Inflammatory macrophage treated with lipopolysaccharide for 1 hour (primary cell): ENCODE measurements at places on chromosomes 6 and 20.

GRCh38 chr20:63284083-63284440 lies 8.9 kb upstream of the COL20A1 start:
- DNase-seq, result no peak

DNA sequence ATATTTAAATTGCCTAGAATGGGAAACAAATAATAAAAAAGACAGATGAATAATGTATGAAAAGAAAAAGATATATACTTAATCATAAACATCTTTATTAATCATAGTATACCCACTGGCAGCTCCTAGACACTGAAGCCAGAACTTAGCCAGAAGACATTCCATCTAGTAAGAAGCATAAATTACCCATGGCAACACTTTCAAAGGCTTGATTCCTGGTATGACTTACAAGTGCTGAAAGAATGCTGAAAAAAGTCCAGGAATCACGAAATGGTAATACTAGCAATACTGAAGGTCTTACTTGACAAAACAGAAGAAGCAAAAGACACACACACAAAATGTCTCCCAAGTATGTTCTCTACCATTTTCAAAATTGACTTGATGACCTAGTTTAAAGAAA lies 38.0 kb downstream of the RWDD2A start:
- no peak for DNase-seq

- DNase-seq, result no peak
These were observed 136.3 kb downstream of the TFAP2C start for GRCh38 chr20:56765172-56766073.

DNA sequence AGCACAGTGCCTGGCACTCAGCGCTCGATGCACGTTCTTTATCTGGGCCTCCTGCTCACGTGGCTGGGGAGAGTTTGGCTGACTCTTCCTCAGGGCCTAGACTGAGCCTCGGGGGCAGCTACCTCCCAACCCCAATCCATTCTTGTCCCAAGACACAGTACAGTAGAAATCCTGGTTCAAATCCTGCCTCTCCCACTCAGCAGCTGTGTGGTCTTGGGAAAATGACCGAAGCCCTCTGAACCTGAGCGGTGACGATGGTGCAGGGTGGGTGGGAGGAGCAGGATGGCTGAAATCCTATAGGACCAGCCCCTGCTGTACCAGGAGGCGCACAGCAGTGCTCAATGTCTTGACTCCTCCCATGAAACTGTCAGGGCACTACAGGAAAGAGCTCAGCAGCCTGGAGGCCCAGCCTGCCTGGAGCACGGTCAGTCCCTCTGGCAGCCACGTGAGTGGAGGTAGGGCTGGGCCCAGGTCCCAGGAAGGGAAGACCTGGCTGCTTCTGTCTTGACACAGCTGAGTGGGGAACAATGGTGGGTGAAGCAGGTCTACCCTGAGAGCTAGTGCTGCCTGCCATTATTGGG lies 31.5 kb downstream of the PDRG1 start:
- DNase-seq, result no peak

DNA sequence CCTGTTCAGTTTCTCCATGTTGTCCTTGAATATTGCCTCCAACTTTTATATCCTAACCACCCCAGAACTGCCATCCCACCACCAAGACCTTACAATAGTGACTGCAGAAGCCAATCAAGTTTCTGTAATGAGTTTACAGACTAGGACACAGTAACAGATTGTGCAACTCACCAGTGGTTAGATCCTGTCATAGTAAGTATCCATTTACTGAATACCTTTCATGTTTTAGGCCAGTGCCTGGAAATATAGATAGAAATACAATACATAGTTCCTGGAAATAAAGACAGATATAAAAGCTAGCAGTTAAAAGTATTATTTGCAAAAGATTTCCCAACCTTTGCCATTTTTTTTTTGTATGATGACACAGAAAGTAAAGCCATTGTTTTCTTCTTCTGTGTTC lies 471.8 kb upstream of the BTBD3 start:
- DNase-seq, result no peak

DNA sequence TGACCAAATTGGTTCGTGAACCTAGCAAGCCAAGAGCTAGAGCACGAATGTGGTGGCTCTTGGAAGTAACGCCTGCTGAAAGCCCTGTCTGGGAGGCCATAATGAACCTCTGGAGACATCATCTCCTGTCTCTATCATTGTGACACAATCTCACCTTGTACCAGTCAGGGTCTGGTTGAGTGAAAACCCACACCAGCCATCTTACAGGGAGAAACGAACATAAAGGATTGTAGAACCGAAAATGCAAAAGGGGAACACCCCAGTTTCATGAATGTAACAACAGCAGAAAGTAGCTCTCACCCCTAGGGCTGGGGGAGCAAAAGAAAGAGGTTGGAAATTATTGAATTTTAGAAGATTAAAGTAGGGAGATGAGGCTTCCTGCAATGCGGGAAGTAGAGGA lies 50.9 kb upstream of the TAB2 start:
- DNase-seq, result no peak

DNA sequence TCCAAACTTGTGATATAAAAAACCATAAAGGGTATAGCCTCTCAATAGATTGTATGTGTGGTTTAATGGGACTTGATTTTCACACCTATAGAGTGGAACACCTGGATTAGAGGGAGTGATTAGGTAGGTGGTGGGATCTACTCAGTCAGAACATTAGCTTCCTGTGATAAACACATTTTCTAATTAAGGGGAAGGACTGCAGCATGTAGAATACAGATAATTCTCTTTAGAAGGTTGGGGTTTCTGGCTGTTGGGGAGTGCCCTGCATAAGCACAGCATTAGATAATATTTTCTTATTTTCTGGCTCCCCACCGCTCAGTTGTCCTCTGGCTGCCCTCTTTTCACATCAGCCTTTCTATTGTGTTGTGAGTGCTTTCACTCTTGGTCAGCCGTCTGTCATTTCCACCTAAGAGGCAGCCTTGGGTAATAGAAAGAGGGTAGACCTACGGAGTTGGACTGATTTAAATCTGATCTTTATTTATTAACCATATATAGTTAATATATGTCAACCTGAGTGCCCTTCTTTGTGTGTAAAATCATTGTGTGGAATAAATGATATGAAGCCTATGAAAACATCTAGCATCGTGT lies 8.0 kb downstream of the CSE1L start:
- no peak for DNase-seq

DNA sequence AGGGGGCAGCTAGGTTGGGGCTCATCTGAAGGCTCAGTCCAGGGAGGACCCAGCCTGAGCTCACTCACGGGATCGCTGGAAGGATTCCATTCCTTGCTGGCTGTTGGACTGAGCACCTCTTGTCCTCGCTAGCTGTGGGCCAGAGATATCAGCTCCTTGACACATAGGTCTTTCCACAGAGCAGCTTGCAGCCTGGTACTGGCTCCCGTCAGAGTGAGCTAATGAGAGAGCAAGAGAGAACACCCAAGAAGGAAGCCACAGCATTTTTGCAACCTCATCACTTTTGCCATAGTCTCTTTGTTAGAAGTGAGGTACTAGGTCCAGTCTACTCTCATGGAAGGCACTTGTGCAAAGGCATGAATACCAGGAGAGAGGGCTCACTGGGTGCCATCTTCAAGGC lies 179.9 kb downstream of the CDC5L start:
- DNase-seq, result peak; percentile 23

DNA sequence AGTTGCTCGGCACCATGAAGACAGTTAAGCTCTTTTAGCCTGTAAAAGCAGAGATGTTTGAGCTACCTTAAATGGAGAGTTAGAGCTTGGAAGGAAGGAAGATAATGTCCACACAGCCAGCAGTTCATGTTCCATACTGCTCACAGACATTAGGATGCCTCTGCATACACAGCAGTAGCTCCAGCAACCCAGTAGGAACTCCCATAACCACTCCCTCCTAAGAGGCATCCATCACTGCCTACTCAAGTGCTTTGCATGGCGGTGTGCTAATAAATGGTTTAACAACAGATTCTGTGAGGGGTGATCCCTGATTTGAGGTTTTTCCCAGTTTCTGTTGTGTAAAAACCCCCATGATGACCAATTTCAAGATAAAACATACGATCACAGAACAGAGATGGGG lies 286.4 kb downstream of the HACE1 start:
- no peak for DNase-seq

DNA sequence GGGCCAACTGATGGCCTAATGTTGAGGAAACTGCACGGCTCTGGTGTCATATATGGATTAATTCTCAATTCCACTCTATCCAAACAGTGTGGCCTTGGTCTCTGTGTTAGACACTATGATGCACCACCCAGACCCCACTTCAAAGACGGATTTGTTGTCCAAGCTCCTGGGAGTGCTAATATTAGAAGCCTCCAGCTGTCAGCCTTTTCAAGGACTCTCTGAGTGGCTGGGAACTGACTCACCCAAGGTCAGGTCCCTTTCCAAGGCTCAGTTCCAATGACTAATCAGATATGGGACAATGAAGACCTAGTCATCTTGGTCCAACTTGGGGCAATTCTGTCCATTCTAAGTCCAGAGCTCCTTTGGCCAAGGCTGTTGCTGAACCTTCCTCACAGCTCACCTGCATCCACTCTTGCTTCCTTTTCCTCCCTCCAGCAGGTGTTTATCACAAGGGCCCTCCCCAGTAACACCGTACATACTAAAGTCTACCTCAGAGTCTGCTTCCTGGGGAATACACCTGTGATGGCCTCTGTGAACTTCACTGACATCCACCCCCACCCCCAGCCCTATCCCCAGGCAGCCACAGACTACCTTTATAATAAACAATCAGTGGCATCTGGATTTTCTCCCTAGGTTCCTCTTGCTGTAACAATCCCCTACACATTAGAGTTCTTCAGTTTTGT lies 7.2 kb upstream of the IL20RA start:
- DNase-seq, result no peak

GRCh38 chr20:58670102-58670501 lies 19.0 kb downstream of the STX16 start:
- no peak for DNase-seq
